NCI-H2029 treated with DMSO at 0.1 percent for 48 hours (cell line): ENCODE measurements at places on chromosomes 2 and 18.
A peak's percentile ranks its signal among the peaks of the same experiment; 100 is the strongest.

DNA sequence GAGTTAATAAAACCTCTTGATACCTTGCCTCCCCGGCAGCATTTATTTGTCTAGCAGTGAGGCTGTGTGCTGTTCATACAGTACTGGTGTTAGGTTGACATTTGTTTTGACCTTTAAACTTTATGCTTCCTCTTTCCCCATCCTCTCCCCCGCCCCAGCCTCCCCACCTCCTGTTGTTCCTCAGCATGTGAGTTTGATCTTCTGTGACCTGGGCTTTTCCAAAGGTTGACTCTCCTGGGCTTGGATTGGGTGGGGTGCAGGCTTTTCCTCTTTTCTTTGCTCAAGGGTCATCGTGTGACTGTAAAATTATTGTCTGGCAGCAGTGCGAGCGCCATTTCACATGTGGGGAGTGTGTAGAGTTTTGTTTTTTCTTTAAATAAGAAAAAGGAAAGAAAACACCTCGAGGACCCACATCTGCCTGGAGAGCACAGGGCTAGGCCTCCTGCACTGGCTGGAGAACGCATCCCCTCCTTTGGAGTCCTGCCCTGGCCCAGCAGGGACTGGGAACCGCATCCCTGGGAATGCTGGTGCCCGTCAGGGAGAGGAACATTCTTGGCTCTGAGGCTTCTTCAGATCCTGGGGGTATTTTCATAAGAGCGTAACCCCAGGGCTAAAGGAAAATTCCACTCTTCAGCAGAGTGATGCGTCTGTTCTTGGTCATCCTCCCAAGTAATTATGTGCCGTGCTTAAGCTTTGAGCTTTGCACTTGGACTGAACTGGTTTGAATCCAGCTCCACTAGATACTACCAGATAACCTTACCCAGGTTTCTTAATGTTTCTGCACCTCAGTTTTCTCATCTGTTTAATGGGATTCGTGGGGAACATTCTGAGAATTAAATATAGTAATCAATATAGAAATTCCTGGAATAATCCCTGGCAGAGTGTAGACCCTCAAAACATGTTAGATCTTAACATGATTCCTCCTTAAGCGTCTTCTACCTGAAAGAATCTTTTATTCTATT, 91.5 kb downstream of the SETBP1 start:
- DNase-seq = no peak

DNA sequence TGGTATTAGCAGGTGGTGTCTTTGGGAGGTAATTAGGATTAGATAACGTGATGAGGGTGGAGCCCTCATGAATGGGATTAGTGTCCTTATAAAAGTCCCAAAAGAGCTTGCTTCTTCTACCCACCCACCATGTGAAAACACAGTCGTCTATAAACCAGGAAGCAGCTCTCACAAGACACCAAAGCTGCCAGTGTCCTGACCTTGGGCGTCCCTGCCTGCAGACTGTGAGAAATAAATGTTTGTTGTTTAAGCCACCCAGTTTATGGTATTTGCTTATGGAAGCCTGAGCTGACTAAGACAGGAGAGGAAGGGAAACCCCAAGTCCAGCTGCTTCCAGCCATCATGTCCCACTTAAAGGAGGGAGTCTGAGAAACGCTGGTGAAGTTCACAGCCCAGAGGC, 13.6 kb downstream of the ADI1 start:
- no peak for DNase-seq

GRCh38 chr18:74113711-74114110, 33.9 kb downstream of the FBXO15 start:
- DNase-seq = no peak

DNA sequence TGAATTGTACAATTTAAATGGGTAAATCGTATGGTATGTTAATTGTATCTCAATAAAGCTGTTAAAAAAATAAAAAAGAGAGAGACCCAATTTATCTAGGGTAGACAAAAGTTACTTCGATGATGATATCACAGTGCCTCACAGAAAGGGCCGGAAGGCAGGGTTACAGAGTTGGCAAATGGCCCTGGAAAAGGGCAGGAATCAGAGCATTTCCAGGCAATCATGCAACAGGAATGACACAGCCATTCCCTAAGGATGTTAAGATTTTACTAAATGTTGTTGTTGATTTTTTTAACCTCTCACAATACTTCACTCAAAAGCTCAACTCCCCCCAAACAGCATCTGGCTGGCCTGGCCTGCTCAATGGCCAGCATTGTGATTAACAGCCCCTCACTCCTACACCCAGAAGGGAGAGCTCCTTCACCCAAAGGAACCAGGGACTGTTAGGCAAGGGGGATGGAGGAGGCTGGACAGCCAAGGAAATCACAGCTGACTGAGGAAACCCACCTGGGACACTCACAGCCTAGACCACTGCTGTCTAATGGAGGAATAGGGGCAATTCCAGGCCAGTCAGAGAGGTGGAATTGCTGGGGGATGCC, 7.7 kb upstream of the SP100 start:
- DNase-seq = no peak

GRCh38 chr2:218785103-218785502, 3.2 kb downstream of the CYP27A1 start:
- no peak for DNase-seq

GRCh38 chr18:49041435-49042245, 90.9 kb upstream of the SMAD7 start:
- no peak for DNase-seq

GRCh38 chr2:60316381-60317033, 236.9 kb downstream of the BCL11A start:
- DNase-seq = no peak

DNA sequence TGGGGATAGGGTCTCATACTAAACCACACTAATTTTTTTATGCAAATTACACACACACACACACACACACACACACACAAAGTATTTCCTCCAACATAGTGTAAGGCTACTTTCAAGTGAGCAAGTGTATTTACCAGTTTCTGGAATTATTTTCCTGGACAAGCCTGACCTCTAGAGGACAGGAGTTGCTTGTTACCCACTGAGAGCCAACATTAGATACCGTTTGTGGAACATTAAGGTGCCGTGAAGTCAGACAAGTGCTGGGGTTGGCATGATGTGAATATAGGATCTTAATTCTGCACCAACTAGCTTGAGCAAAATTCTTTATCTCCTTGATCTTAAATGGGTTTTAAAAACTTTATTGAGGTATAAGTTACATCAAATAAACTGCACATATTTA, 39.3 kb upstream of the SERPINB2 start:
- DNase-seq = peak; percentile 3

DNA sequence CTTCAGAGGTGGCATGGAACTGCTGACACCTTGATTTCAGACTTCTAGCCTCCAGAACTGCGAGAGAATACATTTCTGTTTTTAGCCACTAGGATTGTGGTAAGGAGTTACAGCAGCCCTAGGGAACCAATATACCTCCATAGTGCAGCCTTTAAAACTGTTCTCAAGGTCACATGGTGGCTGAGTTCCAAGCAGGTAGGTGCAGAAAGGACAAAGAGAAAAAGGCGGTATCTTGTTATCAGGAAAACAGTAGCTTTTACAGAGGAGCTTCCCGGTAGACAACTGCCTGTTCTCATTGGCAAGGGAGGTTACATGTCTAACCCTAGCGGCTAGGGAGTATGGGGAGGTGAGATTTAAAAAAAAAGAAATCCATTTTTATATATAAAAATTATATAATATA, 96.2 kb upstream of the BCL2L11 start:
- DNase-seq = no peak
